OCI-LY7 (cell line): ENCODE measurements at places on chromosomes 7 and 10.

- DNase-seq = no peak
Observed at GRCh38 chr7:139619367-139619657, 95.8 kb downstream of the CLEC2L start.

- peak; percentile 23 for DNase-seq
Observed at GRCh38 chr10:125823663-125824251, 411 bp downstream of the BCCIP start.

DNA sequence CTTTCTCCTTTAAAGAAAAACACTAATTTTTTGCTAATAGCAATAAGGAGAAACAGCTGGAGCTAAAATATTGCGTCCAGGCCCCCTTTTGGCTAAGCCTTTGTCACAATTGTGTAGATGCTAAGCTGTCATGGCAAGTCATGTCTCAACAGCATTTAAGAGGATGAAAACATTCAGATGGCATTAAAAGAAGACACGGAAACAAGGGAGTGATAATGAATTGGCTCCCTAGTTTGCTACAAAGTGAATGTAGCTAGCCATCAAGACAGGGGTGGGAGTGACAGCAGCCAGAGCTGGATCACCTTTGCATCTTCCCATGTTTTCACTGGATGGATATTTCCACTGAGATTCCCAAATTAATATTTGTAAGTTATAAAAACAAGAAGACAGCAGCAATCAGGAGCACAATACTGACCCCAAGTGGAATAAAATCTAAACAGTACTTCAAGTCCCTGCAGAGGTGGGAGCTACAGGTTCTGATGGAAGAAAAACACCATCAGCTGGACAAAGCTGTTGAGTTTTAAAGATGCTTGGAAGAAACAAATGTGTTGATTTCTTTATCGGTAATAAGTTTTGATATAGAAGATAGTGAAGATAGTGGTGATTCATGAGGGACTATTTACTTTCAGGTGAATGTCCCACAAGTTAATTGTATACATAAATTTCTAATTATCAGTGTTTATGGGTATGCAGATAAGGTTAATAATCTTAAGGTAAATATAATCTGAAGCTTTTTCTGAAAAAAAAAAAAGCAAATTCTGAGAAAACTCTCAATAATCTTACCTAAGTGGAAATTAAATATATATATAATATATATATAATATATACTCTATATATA is 129.4 kb downstream of the SLC16A9 start:
- DNase-seq = no peak

- DNase-seq = no peak
Observed at GRCh38 chr7:103025341-103025740, 49.3 kb downstream of the FBXL13 start.

DNA sequence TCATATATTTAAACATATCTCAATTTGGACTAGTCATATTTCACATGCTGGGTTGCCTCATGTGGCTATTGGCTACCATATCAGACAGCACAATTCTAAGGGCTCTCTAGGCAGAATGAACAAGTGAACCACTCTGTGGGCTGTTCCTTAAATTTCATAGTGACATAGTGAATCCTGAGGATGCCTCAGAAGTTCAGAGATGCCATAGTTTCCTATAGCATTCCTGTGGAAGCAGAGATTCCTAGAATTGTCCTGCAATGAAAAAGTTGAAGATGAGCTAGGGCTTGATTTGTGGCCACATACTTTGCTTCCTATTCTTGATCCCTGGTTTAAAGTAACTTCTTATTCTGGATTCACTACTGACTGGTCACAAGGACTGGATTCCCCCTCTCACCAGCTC is 35.6 kb downstream of the MKX start:
- DNase-seq = no peak

DNA sequence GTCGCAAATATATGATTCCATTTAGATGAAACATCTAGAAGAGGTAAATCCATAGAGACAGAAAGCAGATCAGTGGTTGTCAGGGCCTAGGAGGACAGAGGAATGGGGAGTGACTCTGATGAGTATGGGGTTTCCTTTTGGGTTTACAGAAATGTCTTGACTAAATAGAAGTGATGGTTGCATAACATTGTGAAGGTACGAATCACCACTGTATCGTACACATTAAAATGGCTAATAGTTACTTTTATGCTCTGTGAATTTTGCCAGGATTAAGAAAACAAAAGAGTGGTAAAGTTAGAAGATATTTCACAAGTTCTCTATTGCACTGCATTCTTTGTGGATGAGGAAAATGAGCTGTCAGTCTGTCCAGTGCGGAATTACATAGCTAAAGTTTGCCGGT is 407.4 kb downstream of the KCNMA1 start:
- DNase-seq = no peak

GRCh38 chr10:90179696-90180407 is 478.5 kb downstream of the KIF20B start:
- DNase-seq = no peak

- DNase-seq = peak; percentile 13
Observed at GRCh38 chr7:26011039-26011696, 140.8 kb upstream of the NFE2L3 start.

DNA sequence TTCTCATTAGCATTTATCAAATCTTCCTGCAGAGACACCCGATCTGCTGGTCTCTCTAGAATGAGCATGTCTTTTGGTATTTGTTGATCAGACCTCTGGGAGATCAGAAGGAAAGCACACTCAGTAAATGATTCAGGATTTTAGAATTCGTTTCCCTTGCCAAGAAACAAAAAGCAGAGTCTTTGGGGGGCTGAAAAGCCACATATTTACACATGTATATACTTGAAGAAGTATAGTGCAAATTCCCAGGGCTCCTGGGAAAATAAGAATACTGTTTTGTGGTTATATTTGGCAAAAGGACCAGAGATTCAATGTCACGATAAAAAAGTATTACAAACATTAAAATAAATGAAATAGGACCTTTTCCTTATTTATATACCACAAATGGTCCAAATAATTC is 100.2 kb downstream of the AGMO start:
- DNase-seq = no peak
